ENCODE measurements at places on chromosomes 5 and 9.

DNA sequence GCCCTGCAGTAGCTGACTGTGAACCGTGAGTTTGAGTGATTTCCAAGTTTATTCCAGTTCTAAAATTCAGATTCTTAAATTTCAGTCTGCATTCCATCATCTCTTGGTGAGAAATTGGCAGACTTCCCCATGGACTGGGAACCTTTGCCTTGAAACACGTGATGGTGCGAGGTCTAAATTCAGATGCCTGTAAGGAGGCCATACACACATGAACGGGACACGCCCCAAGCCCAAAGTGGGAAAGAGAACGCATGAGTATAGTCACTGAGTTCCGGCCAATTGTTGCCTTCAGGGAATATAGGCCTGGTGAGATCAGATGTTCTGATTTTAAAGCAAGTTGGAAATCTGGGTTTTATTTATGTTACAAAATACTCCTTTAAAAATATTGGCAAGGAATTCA, 1084.4 kb upstream of the WWC1 start:
- H3K27me3 ChIP-seq: no peaks in the 10 kb centered on the region
- H3K27ac ChIP-seq: no peak overlapping the region
- no peaks in the 10 kb centered on the region for H3K4me1 ChIP-seq
- no peaks in the 10 kb centered on the region for H3K36me3 ChIP-seq
- no peak for ATAC-seq

DNA sequence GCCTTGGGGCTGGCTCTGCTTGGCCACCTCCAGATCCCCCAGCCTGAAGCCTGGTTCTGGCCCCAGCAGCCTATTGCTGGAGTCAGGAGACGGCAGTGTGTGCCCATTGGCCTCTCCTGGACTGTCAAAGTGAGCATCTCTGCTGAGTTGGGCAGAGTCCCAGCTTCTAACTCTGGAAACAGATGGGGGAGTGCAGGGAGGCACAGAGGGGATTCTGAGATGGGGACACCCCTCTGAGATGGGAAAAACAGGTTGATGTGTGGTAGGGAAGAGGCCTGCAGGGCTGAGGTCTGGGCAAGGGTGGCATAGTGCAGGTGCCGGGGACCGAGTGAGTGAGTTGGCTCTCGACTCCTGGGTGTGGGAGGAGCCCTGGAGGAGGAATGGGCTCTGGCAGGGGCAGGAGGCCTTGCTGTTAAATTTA, 27.5 kb downstream of the PHF2 start:
- H3K36me3 ChIP-seq: peaks cover 10% of the 10 kb centered on the region
- ATAC-seq: no peak
- H3K27ac ChIP-seq: no peak overlapping the region
- no peak overlapping the region for H3K4me3 ChIP-seq
- peaks cover 25% of the 10 kb centered on the region for H3K4me1 ChIP-seq
- no peaks in the 10 kb centered on the region for H3K27me3 ChIP-seq

DNA sequence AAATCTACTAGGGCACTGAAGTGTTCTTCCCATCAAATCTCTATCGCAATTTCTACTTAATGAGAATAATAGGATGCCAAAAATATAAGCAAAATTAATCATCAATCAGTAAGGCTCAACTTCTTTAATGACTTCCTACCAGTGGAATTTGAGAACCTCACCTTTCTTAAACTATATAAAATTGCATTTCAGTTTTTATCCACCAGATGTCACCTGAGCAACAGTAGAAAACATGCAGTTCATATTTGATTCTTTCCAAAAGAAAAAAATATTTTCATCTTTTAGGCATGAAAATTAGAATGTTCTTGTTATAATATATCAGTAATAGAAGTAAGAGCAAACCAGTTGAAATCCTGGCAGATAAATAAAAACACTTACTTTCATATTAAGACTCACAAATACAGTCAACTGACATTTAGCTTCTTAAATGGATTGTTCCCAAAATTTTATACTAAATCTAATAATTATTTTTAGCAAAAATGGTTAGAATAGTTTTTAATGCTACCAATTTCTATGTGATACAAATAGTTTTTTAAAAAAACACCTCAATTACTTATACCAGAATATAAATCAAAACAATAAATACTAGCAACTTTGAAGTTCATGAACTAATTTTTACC, 13.4 kb upstream of the CCDC112 start:
- no peak for ATAC-seq
- H3K27me3 ChIP-seq: peaks cover 15% of the 10 kb centered on the region
- H3K4me3 ChIP-seq: no peak overlapping the region
- no peaks in the 10 kb centered on the region for H3K4me1 ChIP-seq

DNA sequence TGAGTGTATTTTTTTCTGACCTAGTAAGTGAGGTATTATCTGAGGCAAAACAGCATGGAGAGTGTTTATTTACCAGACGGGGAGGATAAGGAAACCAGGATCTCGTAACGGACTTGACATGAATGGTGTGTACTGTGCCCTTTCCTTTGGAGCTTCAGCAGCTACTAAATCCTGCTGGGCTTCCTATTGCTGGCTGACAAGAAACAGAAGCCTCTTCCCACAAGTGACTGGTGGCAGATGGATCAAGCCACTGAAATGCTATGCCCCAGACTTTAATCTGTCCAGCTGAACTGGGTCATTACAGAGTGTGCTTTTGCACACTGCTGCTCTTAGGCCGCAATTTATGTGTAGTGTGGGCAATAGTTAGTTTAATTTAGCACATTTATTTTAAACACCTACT, 162.7 kb upstream of the MRPS30 start:
- H3K4me3 ChIP-seq: no peak overlapping the region
- no peaks in the 10 kb centered on the region for H3K4me1 ChIP-seq
- H3K27ac ChIP-seq: no peak overlapping the region
- ATAC-seq: no peak

DNA sequence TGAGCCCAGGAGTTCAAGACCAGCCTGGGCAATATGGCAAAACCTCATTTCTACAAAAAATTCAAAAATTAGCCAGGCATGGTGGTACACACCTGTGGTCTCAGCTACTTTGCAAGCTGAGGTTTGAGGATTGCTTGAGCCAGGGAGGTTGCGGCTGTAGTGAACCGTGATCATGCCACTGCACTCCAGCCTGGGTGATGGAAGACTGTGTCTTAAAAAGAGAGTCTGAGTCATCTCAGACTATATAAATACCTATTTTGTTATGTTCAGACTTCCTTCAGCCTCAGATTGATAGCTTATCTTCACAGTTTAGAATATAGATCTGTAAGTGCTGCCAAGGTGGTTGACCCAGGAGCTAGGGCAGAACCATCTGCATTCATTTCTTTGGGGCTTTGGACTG, 1.6 kb upstream of the PAIP2 start:
- no peaks in the 10 kb centered on the region for H3K27me3 ChIP-seq
- ATAC-seq: no peak
- H3K27ac ChIP-seq: peak overlapping the region; percentile 99
- H3K36me3 ChIP-seq: peaks cover 42% of the 10 kb centered on the region
- peaks cover 28% of the 10 kb centered on the region for H3K4me1 ChIP-seq

GRCh38 chr5:177472460-177473442, 683 bp downstream of the DBN1 start:
- no peak overlapping the region for H3K27ac ChIP-seq
- H3K36me3 ChIP-seq: peaks cover 5% of the 10 kb centered on the region
- ATAC-seq: peak; percentile 58
- H3K27me3 ChIP-seq: peaks cover 7% of the 10 kb centered on the region

GRCh38 chr9:28707616-28708015, 1134.3 kb upstream of the C9orf72 start:
- H3K4me3 ChIP-seq: no peak overlapping the region
- H3K36me3 ChIP-seq: no peaks in the 10 kb centered on the region
- no peak for ATAC-seq
- no peaks in the 10 kb centered on the region for H3K4me1 ChIP-seq
- no peaks in the 10 kb centered on the region for H3K27me3 ChIP-seq
- no peak overlapping the region for H3K27ac ChIP-seq

- peaks cover 12% of the 10 kb centered on the region for H3K4me1 ChIP-seq
- no peaks in the 10 kb centered on the region for H3K36me3 ChIP-seq
- ATAC-seq: no peak
- no peak overlapping the region for H3K4me3 ChIP-seq
- H3K27me3 ChIP-seq: peaks cover 3% of the 10 kb centered on the region
- H3K27ac ChIP-seq: no peak overlapping the region
Measured at GRCh38 chr5:75021219-75021618, 31.1 kb downstream of the GCNT4 start.

GRCh38 chr9:17088566-17088965, 46.3 kb upstream of the CNTLN start:
- H3K36me3 ChIP-seq: no peaks in the 10 kb centered on the region
- no peaks in the 10 kb centered on the region for H3K27me3 ChIP-seq
- no peak overlapping the region for H3K4me3 ChIP-seq

- ATAC-seq: no peak
- no peaks in the 10 kb centered on the region for H3K4me1 ChIP-seq
- H3K27me3 ChIP-seq: no peaks in the 10 kb centered on the region
- H3K36me3 ChIP-seq: no peaks in the 10 kb centered on the region
- no peak overlapping the region for H3K27ac ChIP-seq
Measured at GRCh38 chr9:125896404-125896803, 149.2 kb downstream of the PBX3 start.

DNA sequence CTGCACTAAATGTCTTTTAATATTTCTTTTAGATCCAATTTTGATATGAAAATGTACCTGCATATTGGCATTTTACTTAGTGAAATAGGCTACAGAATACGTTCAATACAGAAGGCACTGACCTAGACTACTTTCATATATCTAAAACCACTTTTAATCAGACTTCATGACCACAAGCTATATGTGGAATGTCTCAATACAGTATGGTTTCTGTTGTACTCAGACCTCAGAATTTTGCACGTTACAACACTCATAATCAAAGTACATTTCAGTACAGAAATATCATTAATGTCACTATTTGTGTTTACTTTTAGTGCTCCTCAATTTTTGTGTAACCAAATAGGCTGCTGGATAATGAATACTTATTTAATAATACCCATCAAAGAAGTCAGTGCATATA, 74.8 kb downstream of the MEF2C start:
- no peak for ATAC-seq
- H3K4me1 ChIP-seq: no peaks in the 10 kb centered on the region
- no peaks in the 10 kb centered on the region for H3K36me3 ChIP-seq
- no peak overlapping the region for H3K4me3 ChIP-seq
- peaks cover 12% of the 10 kb centered on the region for H3K27me3 ChIP-seq

GRCh38 chr5:83401122-83401731, 70.3 kb upstream of the VCAN start:
- peak; percentile 50 for ATAC-seq
- H3K4me3 ChIP-seq: no peak overlapping the region
- peaks cover 6% of the 10 kb centered on the region for H3K4me1 ChIP-seq
- H3K27me3 ChIP-seq: no peaks in the 10 kb centered on the region
- no peaks in the 10 kb centered on the region for H3K36me3 ChIP-seq
- no peak overlapping the region for H3K27ac ChIP-seq

DNA sequence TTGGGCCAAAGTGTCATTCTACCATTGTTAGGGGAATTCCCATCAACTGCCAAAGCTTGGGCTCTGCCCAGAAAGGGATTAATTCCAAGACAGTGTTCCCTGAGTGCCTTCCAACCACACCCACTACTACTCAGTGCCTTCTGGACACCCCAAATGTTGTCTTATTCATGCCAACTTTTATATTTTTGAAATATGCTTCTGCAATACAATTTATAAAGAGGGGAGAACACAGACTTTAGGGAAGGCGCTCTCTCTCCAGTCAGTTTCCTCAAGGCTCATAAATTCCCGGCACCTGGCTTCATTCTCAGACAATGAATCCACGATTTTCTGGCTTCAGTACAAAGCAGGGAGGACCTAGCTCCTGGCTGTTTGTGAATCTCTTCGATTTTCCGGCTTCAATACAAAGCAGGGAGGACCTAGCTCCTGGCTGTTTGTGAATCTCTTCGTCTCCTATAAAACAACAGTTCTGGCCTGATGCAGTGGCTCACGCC, 120.1 kb upstream of the MYO10 start:
- no peaks in the 10 kb centered on the region for H3K4me1 ChIP-seq
- ATAC-seq: no peak
- H3K4me3 ChIP-seq: no peak overlapping the region
- H3K27ac ChIP-seq: no peak overlapping the region
- no peaks in the 10 kb centered on the region for H3K36me3 ChIP-seq
- H3K27me3 ChIP-seq: no peaks in the 10 kb centered on the region

GRCh38 chr5:151632524-151632923, 41.4 kb upstream of the FAT2 start:
- H3K4me3 ChIP-seq: no peak overlapping the region

- peaks cover 13% of the 10 kb centered on the region for H3K27me3 ChIP-seq
- H3K4me1 ChIP-seq: no peaks in the 10 kb centered on the region
- ATAC-seq: no peak
- H3K27ac ChIP-seq: no peak overlapping the region
- no peak overlapping the region for H3K4me3 ChIP-seq
Measured at GRCh38 chr9:16721972-16722371, 148.5 kb downstream of the BNC2 start.

DNA sequence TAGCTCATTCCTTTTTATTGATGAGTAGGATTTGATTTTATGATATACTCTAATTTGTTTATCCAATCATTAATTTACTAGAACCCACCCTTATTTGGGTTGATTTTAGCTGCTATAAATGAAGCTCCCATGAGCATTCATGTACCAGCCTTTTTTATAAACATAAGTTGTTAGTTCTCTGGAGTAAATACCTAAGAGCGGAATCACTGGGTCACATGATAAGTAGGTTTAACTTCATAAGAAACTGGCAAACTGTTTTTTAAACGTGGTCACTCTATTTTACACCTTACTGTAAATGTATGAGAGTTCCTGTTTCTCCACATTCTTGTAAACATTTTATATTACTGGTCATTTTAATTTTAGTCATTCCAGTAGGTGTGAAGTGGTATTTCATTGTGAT, 364.6 kb downstream of the NPR3 start:
- H3K36me3 ChIP-seq: no peaks in the 10 kb centered on the region
- no peaks in the 10 kb centered on the region for H3K4me1 ChIP-seq
- no peak overlapping the region for H3K27ac ChIP-seq

- H3K4me1 ChIP-seq: no peaks in the 10 kb centered on the region
- H3K27me3 ChIP-seq: no peaks in the 10 kb centered on the region
- H3K4me3 ChIP-seq: no peak overlapping the region
Measured at GRCh38 chr9:119272500-119273211, 96.6 kb downstream of the BRINP1 start.

GRCh38 chr9:121055642-121056143, 5.6 kb upstream of the C5 start:
- no peak overlapping the region for H3K27ac ChIP-seq
- ATAC-seq: no peak
- no peaks in the 10 kb centered on the region for H3K36me3 ChIP-seq
- no peaks in the 10 kb centered on the region for H3K27me3 ChIP-seq
- no peak overlapping the region for H3K4me3 ChIP-seq
